NCI-H82 (cell line): ENCODE measurements at places on chromosomes 2 and 18.

- no peak for DNase-seq
Observed at GRCh38 chr2:217307023-217307422, 447.2 kb upstream of the TNP1 start.

DNA sequence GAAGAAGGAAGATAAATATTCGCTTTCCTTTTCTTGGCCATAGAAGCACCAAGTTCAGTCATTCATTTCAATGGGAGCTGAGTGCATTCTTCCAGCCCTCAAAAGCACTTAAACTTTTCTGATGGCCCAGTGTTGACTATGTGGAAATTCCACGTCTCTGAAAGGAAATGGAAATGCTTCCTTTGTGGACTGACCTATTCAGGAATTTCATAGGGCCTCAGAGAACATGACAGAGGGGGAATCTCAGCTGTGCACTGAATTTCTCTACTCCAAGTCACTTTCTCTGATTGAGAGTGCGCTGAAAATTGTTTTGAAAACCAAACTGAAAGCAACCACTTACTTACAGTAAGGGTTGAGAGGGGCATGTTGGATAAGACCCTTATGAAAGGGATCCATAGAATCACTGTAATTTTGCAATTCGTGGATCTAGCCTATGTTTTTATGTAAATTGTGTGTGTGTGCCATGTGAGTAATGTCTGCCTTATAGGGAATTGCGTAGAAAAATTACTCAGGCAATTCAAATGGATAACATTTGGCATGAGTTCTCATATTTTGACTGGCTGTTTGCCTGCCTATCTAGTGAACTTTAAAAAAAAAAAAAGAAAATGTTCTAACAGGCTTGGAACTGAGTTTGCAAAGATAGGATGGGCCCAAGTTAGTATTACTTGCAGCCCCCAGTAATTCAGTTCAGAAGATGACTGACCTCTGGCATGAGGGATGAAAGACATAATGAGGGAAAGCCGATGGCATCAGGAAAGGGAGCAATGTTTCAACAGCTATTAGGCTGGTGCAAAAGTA, 437.0 kb downstream of the PTPRM start:
- no peak for DNase-seq

DNA sequence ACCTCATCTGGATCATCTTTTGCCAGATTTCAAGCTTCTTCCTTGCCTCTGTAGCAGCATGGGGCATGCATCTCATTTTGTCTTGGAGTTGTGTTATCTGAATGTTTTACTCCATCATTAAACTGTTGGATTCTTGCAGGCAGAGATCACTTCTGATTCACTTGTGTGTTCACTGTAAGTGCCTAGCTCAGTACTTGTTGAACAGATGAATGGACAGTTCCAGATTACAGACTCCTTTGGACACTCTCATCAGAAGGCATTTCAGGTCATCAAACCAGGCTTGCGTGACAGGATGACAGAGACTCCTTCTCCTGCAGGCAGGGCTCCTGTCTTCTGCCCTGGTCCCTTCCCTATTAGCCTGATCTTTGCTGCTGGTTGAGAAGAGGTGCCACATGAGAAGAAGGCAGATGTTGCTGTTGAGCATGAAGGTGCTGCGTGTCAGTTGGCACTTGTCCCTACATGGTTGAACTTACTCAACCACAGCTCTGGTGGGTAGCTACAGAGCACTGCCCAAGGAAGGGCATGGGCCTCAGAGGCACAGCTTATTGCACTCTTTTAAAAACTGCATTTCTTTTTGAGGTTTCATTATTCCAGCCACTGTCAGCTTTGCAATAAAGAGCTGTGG, 58.9 kb downstream of the INPP4A start:
- DNase-seq, result no peak

DNA sequence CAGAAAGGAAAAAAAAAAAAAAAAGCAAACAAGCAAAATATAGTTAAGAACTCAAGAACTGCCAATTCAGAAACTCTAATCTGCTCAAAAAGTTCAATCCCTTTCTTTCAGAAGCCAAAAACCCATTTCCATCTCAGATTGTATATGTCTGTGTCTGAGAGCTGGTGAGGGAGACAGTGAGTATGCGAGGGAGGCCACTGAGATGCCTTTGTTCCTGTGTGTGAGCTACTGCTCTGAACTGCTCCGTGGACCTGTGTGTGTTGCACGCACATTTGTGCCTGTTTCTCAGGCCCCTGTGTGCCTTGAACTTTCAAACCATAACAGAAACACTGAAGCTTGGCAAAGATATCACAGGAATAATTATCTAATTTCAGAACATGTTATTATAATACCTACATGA, 2.5 kb upstream of the PKDCC start:
- peak; percentile 39 for DNase-seq

DNA sequence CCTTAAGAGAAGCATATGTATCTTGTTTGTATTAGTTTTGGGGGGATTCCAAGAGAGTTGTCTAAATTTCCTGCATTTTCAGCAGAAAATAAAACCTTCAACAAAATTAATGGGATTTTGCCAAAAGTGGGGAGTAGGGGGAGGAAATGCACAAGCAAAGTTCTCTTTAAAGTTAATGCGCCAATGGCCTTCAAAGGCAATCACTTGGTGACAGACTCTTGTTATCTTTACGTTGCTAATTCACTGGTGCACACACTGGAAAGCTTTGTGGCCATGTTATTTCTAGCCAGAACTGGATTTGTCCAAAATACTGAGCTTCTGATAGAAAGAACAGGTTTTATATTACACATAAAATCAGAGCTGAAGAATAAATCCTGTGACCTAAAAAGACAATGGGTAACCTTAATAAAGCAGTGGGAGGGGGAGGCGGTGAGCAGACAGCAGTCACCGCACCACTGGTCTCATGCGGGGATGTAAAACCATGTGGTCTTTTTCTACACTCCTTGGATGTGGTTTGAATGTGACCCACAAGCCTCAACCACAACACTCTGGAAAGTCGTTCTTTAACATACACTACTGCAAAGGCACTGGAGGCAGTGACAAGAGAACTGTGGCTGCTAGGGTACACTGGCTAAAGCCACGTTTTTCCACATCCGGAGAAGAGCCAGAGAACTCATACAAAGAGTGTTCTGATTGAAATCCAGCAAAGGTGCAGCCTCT, 176.9 kb upstream of the SMAD7 start:
- DNase-seq, result no peak

GRCh38 chr2:119486886-119487285, 37.4 kb downstream of the SCTR start:
- DNase-seq, result no peak

GRCh38 chr18:23545247-23545789, 41.0 kb downstream of the NPC1 start:
- no peak for DNase-seq

DNA sequence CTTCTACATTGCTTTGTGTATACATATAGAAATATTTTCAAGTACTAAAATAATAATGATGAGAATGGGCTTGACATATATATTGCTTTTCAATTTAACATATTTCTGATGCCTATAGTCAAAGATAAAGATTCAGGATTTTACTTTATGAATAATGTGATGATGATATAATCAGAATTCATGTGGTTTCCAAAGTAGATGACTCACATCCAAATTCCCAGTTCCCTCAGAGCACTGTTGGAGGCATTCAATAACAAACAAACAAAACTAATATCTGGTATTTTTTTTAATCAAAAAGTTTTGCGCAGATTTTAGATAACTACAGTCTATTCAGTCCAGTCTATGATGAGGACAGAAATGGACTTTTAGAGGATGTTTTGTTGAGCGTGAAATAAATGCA, 2094.5 kb upstream of the CELF4 start:
- DNase-seq, result no peak

DNA sequence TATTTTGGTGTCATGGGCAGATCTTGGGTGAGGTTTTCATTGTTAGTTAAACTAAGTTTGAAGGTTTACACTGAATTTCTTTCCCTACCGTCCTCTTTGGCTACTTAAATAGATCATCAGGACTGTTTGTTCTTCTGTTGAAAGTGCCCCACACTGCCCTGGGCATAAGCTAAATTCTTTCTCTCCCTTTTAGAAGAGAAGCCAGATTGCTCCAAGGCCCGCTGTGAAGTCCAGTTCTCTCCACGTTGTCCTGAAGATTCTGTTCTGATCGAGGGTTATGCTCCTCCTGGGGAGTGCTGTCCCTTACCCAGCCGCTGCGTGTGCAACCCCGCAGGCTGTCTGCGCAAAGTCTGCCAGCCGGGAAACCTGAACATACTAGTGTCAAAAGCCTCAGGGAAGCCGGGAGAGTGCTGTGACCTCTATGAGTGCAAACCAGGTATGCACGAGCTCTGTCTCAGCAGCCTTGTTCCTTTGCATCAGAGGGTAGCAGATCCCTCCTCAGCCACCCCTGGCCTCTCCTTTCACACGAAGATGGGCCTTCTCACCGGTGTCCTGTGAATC, 85.6 kb downstream of the CRIM1 start:
- no peak for DNase-seq

- DNase-seq, result peak; percentile 98
Observed at GRCh38 chr2:173339807-173340206, 14.9 kb upstream of the CDCA7 start.

DNA sequence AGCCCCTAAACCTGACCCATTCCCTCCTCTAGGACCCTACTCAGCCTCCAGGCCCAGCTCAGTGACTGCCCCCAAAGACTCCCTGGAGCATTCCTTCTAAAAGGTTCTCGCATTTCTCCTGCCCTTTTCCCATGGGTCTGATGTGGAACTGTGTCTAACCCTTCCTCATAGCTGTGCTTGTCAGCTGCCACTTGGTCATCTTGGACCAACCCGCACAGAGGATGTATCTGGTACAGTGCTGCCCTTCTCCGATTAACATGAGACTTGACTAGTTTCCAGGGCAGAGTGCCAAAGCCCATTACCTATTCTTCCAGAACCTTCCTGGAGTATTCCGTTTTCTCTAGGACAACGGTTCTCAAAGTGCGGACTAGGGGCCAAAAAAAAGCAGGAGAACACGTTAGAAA, 518 bp upstream of the NFU1 start:
- no peak for DNase-seq

- no peak for DNase-seq
Observed at GRCh38 chr2:160345071-160345764, 145.1 kb upstream of the ITGB6 start.

DNA sequence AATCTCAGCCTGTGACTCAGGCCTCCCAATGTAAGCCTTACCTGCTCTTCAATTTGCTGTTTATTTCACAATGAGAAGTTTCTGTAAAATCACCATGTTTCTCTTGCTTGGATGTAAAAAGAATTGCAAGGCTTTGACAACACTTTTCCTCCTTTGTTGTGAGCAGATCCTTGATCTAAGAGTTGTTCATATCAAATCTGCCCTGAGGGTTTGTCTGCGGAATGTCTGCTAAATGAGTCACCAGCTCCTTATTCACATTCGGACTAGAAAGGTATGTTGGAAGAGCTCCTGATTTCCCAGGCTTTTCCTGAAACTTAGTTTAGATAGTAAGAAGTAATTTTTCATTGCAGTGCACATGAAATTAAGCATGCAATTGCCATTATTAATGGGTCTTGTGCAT, 268.2 kb upstream of the TCF4 start:
- no peak for DNase-seq

GRCh38 chr2:118693287-118693822, 154.1 kb downstream of the EN1 start:
- no peak for DNase-seq

- no peak for DNase-seq
Observed at GRCh38 chr2:117738991-117739839, 75.3 kb upstream of the DDX18 start.

DNA sequence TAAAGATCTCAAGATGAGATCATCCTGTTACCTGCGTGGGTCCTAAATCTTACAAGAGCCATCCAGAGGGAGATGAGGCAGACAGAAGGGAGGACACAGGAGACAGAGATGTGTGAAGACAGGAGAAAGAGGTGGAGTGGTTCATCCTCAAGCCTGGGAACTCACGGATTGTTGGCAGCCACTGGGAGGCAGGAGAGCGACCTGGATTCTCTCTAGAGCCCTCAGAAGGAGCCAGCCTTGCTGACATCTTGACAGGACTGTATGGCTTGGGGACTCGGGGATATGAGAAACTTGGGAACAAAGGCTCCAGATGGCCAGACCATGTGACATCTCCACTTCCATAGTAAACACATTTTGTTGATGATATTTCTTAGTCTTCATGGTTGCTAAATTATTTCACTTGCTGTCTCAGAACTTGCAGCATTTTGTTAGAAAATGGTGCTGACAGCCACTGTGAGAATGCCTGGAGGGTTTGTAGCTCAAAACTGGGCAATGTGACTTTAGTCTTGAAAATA, 57.8 kb upstream of the MC2R start:
- DNase-seq, result no peak

DNA sequence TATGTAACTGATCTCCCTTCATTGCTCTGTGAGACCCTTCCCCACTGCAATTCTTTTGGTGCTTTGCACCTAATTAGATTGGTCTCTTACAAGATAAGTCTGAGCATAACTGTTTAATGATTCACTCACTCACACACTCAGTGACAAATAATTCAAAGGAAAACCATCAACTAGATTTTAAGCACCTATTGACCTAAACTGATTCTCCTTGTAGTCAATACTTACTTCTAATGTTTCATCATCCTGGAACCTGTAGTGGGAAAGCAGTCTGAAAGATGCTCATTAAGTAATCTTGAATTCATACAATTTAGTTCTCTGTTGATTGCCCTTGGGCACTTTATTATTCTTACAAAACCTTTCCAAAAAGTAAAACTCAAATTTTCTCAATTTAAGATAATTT, 74.3 kb upstream of the COL5A2 start:
- DNase-seq, result peak; percentile 24

DNA sequence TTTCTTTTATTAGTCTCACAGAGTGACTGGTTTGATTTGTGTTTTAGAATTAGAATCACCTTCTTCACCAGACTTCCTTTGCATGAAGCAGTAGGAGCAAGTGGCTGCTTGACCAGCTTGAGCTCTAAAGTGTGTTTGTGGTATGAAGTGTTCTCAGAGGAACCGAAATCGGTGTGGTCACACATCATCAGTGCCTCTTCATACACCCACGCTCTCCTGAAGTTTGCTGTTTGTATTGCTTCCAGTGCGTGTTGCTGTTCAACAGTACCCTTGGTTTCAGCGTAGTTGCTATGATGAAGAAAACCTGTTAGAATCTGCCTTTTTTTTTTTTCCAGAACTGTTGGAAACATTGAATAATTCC, 77.9 kb downstream of the LIMS1 start:
- DNase-seq, result no peak

- DNase-seq, result no peak
Observed at GRCh38 chr2:121694398-121695170, 42.1 kb downstream of the NIFK start.

- DNase-seq, result no peak
Observed at GRCh38 chr18:56001576-56001975, 413.6 kb upstream of the TCF4 start.

- no peak for DNase-seq
Observed at GRCh38 chr2:168210895-168211570, 36.4 kb downstream of the STK39 start.

GRCh38 chr18:48756511-48757226, 194.1 kb downstream of the SMAD7 start:
- no peak for DNase-seq
